GDM1 (cell line): ENCODE measurements at places on chromosomes 1 and 21.
A peak's percentile ranks its signal among the peaks of the same experiment; 100 is the strongest.

DNA sequence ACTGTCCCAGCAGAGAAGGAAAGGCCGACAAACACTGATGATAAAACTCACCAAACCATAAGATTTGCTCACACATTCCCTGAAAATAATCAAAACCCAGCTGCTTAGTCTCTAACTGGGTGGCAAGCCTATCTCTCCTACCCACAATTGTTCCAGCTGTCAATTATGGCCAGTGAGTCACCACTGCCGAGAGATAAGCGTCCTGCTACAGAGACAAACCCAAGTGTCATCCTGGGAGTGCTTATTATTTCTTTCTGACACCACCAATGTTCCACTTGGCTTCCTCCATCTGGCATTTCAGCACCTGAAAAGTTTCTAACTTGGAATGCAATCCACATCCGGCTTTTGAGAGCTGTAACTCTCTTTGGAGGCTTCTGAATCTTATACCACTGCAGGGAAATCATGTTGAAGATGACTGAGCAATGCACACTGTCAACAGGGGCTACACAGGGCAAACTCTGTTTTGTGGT lies 51.5 kb upstream of the VAV3 start:
- peak; percentile 68 for DNase-seq

DNA sequence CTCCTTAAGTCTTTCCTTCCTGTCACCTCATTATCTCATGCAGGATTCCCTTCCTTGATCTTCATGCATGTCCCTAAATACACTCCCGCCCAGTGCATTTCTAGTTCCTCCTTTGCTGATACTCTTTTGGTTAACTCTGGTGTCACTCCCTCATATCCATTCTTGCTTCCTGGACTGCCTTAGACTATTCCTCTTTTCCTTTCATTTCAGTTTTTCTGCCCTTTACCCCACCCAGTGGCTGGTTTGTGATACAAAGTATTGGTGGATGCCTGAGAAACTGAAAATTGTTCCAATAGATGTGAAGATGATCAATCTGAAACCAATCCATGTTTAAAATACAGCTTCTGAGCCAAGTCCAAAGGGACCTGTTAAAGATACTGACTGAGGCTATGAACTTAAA lies 553.8 kb upstream of the CAMK1G start:
- no peak for DNase-seq

- DNase-seq, result no peak
Measured at GRCh38 chr1:100360790-100361510, 8.6 kb downstream of the CDC14A start.

GRCh38 chr1:201783058-201783457 lies 45.9 kb upstream of the IPO9 start:
- DNase-seq, result no peak

- DNase-seq, result no peak
Measured at GRCh38 chr1:231936983-231937775, 310.6 kb downstream of the DISC1 start.

DNA sequence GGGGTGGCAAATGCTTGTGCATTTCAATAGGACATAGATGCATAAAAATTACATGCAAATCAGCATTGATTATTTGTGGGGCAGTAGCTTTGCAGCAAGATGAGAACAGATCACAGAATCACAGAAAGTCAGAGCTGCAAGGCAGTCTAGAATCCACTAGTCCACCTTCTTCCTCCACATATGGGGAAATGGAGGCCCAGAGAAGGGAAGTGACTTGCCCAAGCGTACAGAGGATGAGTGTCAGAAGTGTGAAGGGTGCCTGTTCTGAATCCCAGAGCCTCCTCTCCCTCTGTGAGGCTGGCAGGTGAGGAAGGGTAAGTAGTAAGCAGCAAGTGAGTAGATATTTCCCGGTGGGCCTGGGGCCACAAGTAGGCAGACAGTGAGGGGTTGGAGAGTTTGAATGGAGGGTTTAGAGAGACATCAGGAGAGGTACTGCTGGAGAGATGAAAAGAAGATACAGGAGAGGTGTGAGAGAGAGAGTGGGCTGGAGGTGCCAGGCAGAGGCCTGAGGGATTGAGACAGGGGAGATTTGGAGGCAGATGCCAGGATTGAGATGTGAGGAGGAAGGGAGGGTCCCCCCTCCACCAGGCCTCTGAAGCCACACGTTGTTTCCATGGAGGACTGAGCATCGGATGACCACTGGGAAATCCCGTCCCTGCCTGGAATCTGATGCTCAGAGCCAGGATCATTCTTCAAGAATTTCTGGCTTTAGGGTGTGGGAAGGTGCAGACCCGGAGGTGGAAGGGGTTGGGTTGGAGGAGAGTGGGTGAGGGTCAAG lies 4.8 kb upstream of the MYOG start:
- no peak for DNase-seq

GRCh38 chr21:14591882-14592281 lies 45.8 kb upstream of the SAMSN1 start:
- no peak for DNase-seq

DNA sequence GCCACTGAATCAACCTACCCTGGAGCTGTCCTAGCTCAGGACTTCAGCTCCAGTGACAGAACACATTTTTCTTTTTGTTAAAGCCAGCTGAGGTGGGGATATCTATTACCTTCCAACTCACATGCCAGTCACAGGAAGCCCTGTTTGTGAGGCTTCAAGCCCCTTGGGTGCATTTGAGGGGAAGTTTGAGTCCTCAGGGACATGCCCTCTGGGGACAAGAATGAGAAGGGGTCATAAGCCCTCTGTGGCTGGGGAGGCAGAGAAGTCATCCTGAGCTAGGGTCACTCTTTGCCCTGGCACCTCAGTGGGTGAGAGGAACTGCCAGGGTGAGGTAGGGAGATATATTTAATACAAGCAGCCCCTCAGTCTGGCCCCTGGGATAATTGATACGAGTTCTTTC lies 33.5 kb upstream of the CLDN14 start:
- no peak for DNase-seq

DNA sequence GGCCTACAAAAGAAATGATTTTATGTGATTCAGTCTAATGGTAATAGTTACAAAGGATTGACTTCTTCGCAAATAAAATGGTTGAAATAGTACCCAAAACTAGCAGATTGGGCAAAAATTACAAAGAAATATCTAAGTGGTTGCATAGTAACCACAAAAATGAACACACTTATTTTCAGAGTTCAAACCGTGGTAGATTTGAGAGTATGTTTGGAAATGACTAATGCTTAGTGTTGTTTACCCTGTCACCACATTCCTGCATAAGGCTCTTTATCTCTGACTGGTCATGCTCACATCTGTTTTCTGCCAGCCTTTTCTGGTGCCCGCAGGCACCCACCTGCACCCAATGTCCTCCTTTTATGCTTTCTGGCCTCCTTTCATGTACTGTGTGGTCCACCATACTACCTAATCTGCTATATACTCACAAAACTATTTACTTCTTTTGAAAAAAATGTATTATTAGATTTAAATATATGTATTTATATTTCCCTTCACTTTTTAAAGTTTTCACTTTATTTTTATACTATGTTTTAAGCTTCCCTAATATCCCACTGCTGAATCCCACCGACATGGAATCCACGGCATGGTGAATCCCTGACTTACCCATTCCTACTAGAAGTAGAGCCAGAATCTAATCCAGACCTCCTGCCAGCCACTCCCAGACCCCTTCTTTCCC lies 30.3 kb downstream of the PTPRC start:
- DNase-seq, result no peak

GRCh38 chr1:210376836-210377372 lies 48.2 kb downstream of the HHAT start:
- DNase-seq, result no peak

- no peak for DNase-seq
Measured at GRCh38 chr21:42735944-42736343, 82.5 kb downstream of the PDE9A start.

GRCh38 chr1:206556047-206556749 lies 48.9 kb downstream of the RASSF5 start:
- no peak for DNase-seq

GRCh38 chr1:33294071-33295010 lies 26.6 kb downstream of the A3GALT2 start:
- DNase-seq, result no peak

DNA sequence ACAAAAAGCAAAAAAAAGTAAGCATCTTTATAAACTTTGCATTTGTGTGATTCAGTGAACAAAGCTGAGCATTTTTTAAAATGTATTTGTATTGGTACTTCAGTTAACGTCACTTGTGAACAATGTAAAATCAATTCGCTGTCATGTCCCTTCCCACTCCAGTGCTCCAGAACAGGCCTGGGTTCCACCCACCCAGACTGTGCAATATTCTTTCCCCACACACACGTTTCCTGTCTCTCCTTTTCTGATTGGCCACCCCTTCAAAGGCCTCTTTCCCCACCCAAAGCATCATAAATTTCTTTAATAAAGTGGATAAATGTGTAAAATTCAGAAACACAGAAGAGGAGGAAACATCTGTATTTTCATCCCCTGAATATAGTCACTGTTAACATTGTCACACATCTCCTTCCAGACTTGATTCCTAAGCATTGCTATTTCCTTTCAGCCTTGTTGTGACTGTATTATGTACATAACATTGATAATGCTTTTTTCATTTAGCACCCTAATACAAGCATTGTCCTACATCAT lies 12.0 kb downstream of the CLEC20A start:
- DNase-seq, result no peak

DNA sequence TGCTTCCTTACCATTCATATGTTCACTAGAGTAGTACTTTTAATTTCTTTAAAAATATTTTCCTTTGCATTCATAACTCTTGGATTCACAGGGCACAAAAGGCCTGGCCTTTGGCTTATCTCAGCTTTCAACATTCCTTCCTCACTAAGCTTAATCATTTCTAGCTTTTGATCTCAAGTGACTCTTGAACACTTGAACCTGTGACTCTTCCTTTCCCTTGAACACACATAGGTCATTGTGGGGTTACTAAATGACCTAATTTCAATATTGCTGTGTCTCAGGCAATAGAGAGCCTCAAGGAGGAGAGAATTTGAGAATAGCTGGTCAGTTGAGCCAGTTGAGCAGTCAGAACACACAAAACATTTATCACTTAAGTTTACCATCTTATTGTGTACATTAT lies 49.9 kb downstream of the COL11A1 start:
- DNase-seq, result no peak

DNA sequence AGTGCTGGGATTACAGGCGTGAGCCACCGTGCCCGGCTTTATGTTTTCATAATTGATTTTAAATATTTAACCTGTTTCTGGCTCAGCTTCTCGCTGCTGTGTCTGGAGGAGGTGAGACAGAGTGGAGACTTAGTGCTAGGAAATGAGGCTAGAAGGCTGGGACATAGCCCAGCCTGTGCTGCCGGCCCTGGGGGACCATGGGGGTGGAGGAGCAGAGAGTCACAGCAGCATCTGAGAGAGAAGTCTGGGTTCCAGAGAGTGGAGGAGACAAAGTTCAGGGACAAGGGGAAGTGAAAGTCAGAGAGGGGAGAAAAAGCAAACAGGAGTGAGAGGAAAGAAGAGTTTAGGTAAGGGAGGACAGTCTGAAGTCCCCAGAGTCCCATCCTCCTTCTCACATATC lies 71.9 kb downstream of the LHX9 start:
- DNase-seq, result no peak

- DNase-seq, result peak; percentile 63
Measured at GRCh38 chr1:161721738-161722343, 497 bp downstream of the FCRLB start.

GRCh38 chr1:45673956-45674355 lies 12.4 kb downstream of the GPBP1L1 start:
- DNase-seq, result no peak

GRCh38 chr1:201896951-201897391 lies 8.3 kb downstream of the SHISA4 start:
- DNase-seq, result no peak

DNA sequence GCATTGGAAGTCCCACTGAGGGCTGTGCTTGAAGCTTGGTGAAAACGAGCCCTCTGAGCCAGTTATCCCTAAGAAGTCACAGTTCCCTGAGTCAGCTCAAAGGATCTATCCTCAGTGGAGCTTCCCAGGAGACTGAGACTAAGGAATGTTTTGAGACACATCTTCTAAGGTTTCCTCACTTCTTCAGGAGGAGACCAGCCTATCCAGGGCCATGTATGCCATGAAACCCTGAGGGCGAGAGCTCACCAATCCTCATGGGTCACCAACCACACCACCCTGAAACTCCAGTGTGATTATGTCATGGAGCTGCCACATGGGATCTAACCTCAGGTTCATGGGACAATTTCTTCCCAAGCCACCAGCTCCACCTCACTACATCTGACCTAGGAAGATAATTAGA lies 7.6 kb upstream of the TIE1 start:
- DNase-seq, result no peak

DNA sequence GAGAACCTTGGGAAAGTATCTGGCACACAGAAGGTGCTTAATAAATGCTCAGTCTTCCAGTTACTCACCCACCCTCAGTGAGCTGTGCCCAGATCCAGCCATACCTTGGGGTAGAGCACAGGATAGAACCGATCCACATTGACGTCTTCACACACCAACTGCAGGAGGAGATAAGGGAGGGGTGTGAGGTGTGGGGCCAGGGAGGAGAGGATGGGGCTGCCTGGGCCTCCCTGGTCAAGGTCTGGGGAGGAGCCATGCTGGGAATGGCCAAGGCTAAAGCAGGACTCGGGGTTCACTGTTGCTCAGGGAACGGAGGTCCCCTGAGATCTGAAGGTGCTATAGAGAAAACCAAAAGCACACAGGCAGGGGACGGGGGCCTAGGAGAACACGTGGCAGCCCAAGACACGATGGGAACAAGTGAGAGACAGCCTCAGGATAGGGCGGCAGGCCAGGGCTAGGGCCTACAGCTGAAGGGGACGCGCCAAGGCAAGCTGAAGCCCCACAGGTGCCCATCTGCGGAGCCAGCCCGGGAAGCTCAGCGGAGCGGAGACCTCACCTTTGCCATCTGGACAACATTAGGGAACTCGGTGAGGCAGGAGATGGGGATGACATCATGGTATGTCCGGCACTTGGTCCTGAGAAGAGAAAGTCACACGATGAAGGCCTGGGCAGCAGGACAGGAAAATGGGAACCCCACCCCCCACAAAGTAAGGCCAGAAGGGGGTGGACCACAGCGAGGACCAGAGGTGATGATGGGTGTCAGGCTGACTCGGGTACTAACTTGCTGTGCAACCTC lies 55.9 kb downstream of the RAP1GAP start:
- DNase-seq, result no peak

- DNase-seq, result no peak
Measured at GRCh38 chr1:239831577-239832355, 259.9 kb upstream of the FMN2 start.
